ENCODE measurements at places on chromosomes 3 and 15.

- DNase-seq = no peak
These were observed 7.2 kb downstream of the GLDN start for GRCh38 chr15:51348688-51349087.

GRCh38 chr3:112967425-112967824 lies 7.5 kb downstream of the CD200R1 start:
- no peak for DNase-seq

DNA sequence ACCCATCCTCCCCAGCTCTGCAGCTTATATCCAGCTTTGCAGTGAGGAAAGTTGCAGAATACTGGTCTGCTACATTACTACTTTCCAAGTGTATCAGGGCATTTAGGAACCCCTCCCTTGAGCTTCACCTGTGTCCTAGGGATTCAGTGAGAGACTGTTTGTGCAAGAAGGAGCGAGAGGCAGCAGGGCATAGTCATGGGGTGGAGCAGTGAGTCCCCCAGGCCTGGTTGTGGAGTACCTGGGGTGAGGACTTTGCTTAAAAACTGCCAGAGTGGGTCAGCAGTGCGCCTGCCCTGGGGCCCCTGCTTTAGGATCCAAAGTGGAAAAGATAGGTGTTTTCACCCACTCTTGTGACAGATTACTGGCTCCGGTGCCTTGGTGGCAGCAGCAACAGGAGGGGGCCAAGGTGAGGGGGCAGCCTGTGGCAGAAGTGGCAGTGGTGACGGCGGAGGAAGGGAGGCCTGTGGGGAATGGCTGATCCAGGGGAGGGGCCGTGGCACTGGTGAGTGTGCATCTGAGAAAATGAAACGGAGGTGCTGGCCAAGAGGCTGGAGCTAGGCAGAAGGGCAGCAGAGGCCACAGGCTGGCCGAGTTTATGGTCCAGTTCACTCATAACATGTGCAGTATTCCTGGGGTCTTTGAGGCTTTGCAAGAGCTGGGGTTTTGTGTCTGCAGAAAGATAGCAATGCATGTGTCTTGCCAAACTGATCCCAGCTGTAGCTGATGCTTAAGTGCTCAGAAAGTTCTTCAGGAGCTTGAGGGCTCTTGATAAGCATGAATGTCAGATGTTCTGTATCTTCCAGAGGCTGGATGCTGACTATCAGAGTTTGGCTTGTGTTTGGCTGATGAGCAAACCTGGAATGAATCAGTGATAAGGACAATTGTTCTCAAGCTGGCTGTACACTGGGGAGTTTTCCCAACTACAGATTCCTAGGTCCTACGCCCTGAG lies 43.4 kb downstream of the GOLGA6A start:
- DNase-seq = no peak

GRCh38 chr3:52693071-52693470 lies 7.2 kb downstream of the GNL3 start:
- DNase-seq = no peak

DNA sequence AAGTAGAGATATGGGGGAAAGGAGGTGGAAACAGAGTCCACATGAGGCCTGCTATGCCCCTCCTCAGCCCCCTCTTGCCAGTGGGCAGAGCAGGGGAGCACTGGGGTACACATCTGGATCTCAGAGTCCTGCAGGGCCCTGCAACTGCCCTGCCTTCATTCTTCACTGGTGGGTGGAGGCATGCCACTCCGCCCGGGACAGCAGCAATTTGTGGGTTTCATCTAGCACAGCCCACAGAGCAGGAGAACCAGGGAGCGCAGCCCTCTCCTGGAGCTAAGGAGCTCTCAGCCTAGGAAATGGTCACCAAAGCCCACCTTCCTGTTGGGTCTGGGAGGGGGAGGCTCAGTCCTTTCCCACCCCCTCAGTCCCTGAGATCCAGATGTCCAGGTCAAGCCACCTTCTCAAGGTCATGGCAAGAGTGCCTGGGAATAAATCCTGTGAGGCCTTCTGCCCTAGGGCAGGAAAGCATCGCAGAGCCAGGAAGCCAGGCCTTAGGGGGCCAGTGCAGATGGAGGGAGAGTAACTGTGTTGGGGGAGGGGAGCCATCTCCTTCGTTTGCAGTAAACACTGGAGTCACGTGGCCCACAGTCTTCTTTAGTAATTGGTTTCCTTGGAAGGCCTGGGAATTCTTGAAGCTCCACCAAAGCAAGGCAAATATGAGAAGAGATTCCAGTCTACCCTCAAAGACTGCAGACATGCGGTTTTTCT lies 31.0 kb downstream of the ANP32A start:
- DNase-seq = no peak

DNA sequence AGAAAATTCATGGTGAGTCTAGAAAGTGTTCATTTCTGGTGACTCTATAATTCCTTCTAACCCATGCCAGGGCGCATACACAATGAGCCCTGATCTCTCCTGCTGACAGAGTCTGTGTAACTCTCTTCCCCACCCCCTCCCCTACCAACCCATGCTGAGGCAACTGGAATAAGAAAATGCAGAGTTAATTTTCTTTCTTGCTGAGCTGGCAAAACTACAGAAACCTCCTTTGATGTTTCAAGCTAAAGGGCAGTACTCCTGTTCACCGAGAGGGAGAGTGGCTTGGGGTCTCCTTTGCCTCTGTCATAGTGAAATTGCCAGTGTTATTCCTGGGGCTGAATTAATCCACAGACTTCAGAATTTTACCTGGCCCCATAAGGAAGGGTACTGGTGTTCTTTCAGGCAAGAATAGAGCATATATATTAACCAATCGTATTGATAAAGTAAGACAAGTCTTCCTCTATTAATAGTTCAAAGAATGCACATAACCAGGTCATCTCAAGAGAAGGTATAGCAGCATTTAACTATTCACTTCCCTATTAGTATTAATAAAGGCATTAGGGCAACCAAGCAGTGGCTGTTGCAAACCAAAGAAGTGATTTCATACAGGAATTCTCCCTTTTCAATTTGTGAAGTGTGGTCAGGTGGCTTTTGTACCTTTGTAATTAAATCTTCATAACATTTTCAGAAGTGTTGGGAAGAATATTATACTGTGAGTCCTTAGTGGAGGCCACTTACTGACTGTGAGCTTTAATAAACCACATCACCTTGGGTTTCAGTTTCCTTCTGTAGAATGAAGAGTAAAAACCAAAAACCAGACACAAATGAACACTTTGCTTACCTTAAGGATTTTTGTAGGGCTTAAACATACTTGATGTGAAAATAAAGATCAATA lies 4.1 kb downstream of the GAP43 start:
- DNase-seq = no peak

GRCh38 chr3:112119962-112120836 lies 12.8 kb downstream of the GCSAM start:
- DNase-seq = no peak

GRCh38 chr15:38046257-38047051 lies 112.0 kb downstream of the TMCO5A start:
- no peak for DNase-seq

Data from effector CD8-positive, alpha-beta T cell (primary cell).